ENCODE measurements at places on chromosomes 16 and 17.
A peak's percentile ranks its signal among the peaks of the same experiment; 100 is the strongest.

GRCh38 chr16:83666449-83666848 is 141.3 kb upstream of the HSBP1 start:
- DNase-seq: no peak

- no peak for DNase-seq
These were observed 2.5 kb downstream of the HS3ST2 start for GRCh38 chr16:22816475-22816874.

GRCh38 chr17:44928950-44929720 is 13.8 kb upstream of the GFAP start:
- no peak for DNase-seq

DNA sequence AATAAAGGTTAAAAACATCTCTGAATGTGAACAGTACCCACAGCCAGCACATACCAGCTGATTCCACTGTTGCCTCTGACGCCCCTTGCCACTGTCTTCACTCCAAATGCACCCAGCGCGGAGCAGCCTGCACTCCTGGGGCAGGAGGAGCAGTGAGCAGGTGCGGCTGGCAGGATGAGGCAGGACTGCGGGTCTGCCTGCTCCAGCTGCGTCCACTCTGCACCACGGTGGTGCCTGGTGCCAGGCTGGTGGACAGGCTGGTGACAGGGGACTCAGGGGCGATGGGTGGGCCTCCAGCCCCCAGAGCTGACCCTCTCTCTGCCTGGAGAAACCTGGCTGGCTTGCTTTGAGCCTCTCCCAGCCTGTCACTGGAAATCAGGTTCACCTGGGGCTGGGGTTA is 9.4 kb downstream of the RAB40B start:
- peak; percentile 52 for DNase-seq

- peak; percentile 68 for DNase-seq
These were observed 47.1 kb upstream of the SDK2 start for GRCh38 chr17:73691321-73691766.

DNA sequence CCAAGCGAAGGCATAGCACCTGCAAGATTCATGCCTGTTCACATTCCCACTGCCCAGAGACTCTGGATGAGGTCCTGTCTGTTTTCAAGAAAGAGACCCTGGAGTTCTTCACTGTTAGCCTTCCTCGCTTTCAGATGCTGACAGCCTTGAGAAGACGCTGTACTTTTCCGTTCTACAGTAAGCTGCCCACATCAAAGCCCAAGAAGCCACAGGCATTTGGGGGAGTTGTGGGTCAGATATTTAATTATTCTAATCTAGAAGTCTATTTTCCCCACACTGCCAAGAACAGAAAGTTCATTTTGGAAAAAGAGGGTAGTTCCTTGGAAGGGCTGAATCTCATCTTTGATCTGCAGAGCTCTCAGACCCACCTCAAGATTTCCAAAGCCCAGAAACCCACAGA is 127.9 kb downstream of the AXIN2 start:
- peak; percentile 78 for DNase-seq

DNA sequence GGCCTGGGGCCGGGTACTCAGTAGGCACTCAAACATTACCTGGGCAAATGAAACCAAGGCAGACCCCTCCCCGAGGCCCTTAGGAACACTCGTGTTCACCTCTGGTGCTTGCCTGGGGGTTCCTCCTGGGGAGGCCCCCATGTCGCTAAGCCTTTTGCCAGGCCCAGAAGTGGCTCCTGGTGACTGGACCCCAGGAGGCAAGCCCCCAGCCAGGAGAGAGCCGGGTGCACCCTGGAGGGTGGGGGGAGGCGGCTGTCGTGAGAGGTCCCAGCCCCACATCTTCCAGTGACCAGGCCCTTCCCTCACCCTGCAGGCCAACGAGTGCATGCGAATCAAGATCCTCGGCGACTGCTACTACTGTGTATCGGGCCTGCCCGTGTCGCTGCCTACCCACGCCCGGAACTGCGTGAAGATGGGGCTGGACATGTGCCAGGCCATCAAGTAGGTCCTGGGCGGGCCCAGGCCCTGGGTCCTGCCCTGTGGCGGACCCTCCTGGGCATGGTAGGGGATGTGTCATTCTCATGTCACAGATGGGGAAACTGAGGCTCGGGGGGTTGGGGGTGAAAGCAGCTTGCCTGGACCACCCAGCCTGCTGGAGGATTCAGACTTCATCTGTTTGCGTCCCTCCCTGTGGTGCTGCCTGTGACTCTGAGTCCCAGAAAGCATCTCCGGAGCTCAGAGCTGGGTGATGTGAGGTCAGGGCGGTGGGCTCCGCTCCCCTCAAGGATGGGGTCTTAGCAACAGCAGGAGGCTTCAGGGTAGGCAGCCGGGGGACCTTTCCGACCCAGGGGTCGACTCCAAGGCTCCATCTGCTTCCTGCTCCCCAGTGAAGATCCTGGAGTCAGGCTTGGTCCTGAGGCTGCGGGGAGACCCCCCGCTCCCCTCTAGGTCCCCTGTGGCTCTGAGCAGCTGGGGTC is 32.5 kb downstream of the ADCY7 start:
- no peak for DNase-seq

All from islet precursor cell (in vitro differentiated cells).